Stimulated activated naive CD8-positive, alpha-beta T cell treated with anti-CD3 and anti-CD28 coated beads, Interleukin-15, amount 100 ng/mL, for 72 hours (primary cell): ENCODE measurements at places on chromosomes 1 and 21.

DNA sequence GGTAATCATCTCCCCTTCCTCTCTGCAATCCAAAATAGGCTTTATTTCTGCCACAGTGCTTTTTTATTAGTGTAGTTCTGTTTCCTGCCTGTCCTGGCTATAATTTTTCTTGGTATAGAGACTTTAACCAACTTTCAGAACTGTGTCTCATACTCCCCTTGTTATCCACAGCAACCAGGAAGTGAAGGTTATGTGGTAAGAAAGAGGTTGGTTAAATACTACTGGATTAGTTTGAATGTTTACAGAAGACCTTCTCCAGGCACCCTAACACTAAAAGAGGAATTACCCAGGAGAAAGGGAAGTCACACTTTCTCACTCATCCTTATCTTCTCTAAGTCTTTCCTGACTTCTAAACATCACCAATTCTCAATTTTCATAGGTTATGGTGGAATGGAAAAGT lies 17.8 kb upstream of the TNFSF4 start:
- DNase-seq: no peak

DNA sequence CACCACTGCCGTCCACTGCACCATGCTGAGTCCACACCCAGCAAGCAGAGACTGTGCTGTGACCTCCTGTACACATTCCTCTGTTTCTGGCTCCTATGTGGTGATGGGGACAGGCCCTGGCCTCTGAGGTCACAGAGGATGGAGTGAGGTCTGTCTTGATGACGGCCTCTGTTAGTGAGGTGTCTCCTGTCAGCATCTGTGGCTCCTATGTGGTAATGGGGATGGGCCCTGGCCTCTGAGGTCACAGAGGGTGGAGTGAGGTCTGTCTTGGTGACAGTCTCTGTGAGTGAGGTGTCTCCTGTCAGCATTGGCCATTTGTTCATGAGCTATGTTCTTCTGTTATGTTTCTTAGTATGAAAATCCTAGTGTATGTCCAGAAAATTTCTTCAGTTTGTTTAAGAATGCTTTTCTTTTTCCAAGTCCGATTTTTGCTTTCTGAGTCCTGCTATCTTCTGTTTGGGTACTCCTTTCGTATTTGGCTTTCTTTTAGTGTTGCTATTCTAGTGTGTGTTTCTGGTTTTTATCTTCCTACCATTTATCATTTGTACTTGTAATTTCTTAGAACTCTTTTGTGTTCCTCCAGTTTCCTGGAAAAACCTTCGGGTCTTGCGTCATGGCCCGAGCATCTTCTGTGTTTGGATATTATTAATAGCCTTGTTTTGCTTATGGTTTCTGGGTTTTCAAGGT lies 13.4 kb downstream of the SNAP47 start:
- DNase-seq: no peak

DNA sequence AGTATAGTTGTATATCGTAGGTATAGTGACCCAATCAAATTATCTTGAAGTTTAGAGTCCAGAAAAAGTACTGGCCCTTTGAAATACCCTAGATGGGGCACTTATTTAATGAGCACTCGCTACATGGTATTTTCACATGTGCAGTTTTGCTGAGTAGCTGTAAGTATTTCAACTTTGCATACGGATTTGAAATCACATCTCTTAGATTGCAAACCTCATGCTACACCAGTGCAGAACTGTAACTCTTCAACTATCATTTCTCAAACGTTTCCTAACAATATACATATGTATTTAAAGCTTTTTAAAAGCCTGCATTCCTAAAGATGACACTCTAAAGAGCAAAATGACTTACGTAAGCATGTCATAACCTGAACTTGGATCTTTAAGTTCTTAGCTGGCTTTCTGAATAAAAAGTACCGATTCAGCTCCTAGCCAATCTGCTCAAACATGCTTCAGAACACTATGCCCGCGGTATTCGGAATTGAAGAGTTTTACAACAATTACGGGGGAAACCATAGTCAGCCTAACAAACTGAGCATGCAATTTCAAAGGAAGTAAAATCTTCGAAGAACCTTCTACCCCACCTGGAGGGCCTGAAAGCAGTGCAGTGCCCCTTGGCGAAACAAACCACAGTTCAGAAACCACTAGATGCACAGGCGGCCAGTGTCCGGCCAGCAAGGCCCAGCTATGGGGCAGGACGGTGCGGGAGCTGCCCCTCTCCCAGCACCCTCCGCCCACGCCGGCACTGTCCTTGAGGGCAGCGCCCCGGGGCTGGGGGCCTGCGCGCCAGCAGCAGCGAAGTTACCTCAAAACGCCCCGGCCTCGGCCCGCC lies 863 bp downstream of the FH start:
- DNase-seq: peak; percentile 29

DNA sequence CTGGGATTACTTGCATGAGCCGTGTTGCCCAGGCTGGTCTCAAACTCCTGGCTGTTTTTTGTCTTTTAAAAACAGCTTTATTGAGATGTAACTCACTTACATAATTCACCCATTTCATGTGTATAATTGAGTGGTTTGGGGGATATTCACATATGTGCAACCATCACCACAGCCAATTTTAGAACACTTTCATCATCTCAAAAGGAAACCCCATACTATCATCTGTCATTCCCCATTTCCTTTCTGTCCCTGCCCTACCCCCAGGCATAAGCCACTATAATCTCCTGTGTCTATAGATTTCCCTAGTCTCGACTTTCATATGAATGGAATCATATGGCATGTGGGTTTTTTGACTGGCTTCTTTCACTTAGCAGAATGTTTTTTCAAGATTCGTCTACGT lies 43.3 kb downstream of the GPR137B start:
- no peak for DNase-seq

DNA sequence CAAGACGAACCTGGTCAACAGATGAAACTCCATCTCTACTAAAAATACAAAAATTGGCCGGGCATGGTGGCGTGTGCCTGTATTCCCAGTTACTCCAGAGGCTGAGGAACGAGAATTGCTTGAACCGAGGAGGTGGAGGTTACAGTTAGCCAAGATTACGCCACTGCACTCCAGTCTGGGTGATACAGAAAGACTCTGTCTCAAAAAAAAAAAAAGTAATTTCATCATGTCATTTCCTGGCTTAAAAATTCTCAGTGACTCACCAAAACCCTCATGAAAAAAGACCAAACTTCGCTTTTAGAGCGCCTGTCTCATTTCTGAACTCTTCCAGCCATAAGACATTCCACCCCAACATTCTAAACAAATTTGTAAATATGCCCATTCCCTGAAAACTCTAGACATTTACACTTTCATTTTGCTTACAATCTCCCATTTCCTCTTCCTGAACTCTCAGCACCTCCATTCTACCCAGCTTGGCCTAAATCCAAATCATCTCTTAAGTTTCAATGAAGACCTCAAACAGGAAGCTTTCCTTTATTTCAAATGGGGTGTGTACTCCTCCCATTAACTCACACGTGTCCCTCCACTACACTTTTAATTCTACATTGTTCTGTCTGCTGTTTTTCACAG lies 50.5 kb upstream of the PRRC2C start:
- no peak for DNase-seq

- no peak for DNase-seq
Observed at GRCh38 chr1:61842036-61842435, 99.8 kb downstream of the PATJ start.

DNA sequence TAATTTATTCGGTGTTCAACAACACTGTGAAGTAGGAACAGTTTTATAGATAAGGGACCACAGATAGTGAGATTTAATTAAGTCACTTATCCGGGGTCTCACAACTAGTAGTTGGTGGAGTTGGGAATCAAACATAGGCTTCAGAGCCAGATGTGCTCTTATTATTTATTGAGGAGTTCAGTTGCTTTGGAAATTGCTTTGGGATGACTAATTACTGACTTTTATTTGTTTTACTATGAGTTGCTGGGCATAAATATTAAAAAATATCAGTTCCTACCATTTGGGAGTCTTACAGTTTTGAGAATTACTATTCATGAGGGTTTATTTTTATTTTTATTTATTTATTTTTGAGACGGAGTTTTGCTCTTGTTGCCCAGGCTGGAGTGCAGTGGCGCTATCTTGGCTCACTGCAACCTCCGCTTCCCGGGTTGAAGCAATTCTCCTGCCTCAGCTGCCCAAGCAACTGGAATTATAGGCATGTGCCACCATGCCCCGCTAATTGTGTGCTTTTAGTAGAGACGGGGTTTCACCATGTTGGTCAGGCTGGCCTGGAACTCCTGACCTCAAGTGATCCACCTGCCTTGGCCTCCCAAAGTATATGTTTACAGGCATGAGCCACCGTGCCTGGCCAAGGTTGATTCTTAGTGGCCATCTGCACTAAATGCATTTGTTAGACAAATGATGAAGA lies 27.7 kb downstream of the THRAP3 start:
- no peak for DNase-seq

GRCh38 chr1:26739329-26739914 lies 43.6 kb downstream of the ARID1A start:
- no peak for DNase-seq

GRCh38 chr1:6686294-6686693 lies 15.3 kb downstream of the DNAJC11 start:
- no peak for DNase-seq

GRCh38 chr1:112298558-112298957 lies 97.5 kb upstream of the CTTNBP2NL start:
- DNase-seq: no peak

GRCh38 chr1:209367061-209367772 lies 216.3 kb upstream of the CAMK1G start:
- no peak for DNase-seq

GRCh38 chr1:215794156-215794555 lies 227.1 kb downstream of the KCTD3 start:
- no peak for DNase-seq

DNA sequence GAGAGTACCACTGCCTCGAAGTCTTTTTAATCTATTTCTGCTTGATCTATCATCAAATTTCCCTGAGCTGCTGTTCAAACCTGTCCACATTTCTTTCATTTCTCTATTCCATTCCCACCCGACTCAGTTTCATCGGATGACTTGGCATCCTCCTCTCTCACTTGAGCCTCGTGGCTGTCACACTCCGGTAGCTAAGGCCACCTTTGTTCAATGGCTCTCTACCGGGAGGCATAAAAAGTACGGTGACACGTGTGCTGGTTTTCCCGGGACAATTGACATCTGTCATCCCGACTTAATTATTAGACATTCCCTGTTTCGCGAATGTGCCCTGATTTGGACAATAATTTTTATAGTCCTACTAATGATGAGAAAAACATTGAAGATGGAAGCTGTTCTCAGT lies 22.6 kb downstream of the MIS18A start:
- no peak for DNase-seq

DNA sequence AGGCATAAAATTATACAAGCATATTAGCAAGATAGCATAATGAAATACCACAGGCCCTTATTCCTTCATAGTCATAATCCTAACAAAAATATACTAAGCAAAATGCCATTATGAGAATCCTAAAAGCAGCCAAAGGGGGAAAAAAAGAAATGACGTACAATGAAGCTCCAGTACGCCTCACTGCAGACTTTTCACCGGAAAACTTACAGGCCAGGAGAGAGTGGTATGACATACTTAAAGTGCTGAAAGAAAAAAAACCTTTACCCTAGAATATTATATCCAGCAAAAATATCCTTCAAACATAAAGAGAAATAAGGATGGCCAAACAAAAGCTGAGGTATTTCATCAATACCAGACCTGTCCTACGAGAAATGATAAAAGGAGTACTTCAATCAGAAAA lies 19.5 kb downstream of the ZNF695 start:
- no peak for DNase-seq

GRCh38 chr1:54984131-54984842 lies 3.9 kb downstream of the TMEM61 start:
- no peak for DNase-seq
